ENCODE measurements at places on chromosomes 3 and 15. TPM values are rescaled to one million over a fixed set of nuclear protein-coding genes. Genes with fewer than 3 reads are reported as not detected.

GRCh38 chr3:20186600-20187004 is 596 bp upstream of the SGO1 start:
- H3K27ac ChIP-seq = peak overlapping the region; percentile 86
- no peaks in the 10 kb centered on the region for H3K4me1 ChIP-seq
- peaks cover 9% of the 10 kb centered on the region for H3K36me3 ChIP-seq
- H3K27me3 ChIP-seq = no peaks in the 10 kb centered on the region

- DNase-seq = no peak
- H3K27ac ChIP-seq = no peak overlapping the region
- H3K4me3 ChIP-seq = no peak overlapping the region
- no peaks in the 10 kb centered on the region for H3K36me3 ChIP-seq
Measured at GRCh38 chr3:98711426-98711825, 51.7 kb upstream of the ST3GAL6 start.

DNA sequence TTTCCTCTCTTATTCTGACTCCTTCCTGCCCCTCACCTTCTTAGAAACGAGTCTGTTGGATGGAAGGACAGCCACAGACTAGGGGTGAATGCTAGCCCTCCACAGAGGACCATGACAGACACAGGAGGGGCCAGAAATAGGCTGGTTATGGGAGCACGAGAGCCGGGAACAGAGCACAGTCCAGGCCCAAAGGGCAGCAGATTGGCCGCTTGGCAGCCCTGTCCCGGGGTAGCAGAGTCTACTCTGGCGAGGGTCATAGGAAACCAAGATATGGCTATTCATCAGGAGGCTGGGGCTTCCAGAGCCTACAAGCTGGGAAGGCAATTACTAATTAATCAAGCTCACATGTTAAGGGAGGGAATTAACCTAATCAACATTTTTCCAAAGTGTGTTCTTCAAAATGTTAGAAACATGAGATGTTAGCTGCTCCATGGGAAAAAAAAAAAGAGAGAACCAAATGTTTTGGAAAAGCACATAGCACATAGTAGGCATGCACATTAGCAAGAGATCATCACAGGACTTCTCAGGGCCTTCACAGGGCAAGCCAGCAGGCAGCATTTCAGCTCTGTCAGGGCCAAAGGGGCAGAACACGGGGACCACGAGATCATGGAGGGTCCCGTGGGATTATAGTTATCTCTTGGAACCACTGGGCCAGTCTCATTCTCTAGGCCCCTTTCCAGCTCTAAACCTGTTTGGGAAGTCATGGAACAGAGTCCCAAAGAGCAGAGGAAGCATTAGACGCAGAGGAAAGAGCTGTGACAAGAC is 13.3 kb downstream of the SEMA3G start:
- no peak overlapping the region for H3K27ac ChIP-seq
- H3K4me3 ChIP-seq = no peak overlapping the region
- DNase-seq = no peak
- H3K4me1 ChIP-seq = no peaks in the 10 kb centered on the region

The TTC23 gene
- 12.2 TPM for total RNA-seq

The GOLGA8B gene
- 37.1 TPM for total RNA-seq

- H3K27ac ChIP-seq = no peak overlapping the region
- no peak overlapping the region for H3K4me3 ChIP-seq
- H3K4me1 ChIP-seq = no peaks in the 10 kb centered on the region
- DNase-seq = no peak
- no peaks in the 10 kb centered on the region for H3K36me3 ChIP-seq
- H3K27me3 ChIP-seq = no peaks in the 10 kb centered on the region
Measured at GRCh38 chr3:115885621-115886020, 262.3 kb downstream of the GAP43 start.

DNA sequence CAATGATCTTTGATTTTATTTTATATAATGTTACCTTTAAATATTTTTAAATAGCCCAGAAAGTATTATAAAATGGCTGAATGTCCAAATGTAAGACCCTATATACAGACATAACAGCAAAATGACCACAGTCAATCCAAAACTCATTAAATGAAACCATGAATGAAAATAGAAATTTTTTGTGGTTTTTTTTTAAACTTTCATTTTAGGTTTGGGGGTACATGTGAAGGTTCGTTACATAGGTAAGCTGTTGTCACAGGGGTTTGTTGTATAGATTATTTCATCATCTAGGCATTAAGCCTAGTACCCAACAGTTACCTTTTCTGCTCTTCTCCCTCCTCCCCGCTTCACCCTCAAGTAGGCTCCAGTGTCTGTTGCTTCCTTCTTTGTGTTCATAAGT is 108.8 kb downstream of the FAIM start:
- H3K4me3 ChIP-seq = no peak overlapping the region
- no peaks in the 10 kb centered on the region for H3K4me1 ChIP-seq
- no peak for DNase-seq
- H3K36me3 ChIP-seq = peaks cover 10% of the 10 kb centered on the region
- H3K27ac ChIP-seq = no peak overlapping the region

The CPN2 gene
- not detected for total RNA-seq

DNA sequence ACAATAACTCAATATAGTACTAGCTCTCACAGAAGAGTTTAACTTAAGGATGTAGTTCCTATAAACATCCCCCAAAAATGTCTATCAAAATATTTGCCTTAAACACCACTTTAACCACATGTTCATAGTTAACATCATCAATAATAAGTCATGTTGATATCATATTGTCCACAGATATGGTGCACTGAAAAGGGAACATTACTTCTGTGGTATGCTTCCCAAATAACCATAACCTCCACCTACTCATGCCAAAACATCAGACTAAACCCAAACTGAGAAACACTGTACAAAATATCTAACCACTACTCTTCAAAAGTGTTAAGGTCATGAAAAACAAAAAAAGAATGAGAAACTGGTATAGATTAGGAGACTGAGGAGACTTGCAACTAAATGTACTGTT is 32.9 kb downstream of the SLC4A7 start:
- H3K4me3 ChIP-seq = no peak overlapping the region
- no peaks in the 10 kb centered on the region for H3K27me3 ChIP-seq
- H3K4me1 ChIP-seq = no peaks in the 10 kb centered on the region
- no peak for DNase-seq

DNA sequence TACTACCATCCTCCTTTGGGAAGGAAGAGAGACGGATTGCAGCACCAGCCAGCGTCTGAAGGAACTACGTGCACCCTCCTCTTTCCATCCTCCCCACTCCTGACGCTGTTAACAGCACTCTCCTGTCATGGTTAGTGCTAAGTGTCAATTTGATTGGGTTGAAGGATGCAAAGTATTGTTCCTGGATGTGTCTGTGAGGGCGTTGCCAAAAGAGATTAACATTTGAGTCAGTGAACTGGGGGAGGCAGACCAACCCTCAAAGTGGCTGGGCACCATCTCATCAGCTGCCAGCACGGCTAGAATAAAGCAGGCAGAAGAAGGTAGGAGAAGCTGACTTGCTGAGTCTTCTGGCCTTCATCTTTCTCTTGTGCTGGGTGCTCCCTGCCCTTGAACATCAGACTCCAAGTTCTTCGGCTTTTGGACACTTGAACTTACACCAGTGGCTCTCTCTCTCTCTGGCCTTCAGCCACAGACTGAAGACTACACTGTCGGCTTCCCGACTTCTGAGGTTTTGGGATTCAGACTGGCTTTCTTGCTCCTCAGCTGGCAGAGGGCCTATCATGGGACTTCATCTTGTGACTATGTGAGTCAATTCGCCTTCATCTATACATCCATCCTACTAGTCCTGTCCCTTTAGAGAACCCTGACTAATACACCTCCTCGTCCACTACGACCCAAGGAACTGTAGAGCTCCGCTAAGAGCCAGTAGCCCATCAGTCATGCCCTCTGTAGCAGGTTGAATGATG is 128.2 kb upstream of the HES1 start:
- peaks cover 4% of the 10 kb centered on the region for H3K4me1 ChIP-seq
- no peaks in the 10 kb centered on the region for H3K36me3 ChIP-seq
- H3K27me3 ChIP-seq = no peaks in the 10 kb centered on the region
- no peak for DNase-seq
- no peak overlapping the region for H3K4me3 ChIP-seq

The TWF2 gene
- 50.9 TPM for total RNA-seq

The GPR27 gene
- 17.7 TPM for total RNA-seq

GRCh38 chr3:128128251-128128650 is 4.6 kb upstream of the RUVBL1 start:
- no peaks in the 10 kb centered on the region for H3K36me3 ChIP-seq
- DNase-seq = no peak
- no peaks in the 10 kb centered on the region for H3K27me3 ChIP-seq
- H3K4me1 ChIP-seq = no peaks in the 10 kb centered on the region

The GOLGA8H gene
- 0.70 TPM for total RNA-seq

The TLR9 gene
- not detected for total RNA-seq

DNA sequence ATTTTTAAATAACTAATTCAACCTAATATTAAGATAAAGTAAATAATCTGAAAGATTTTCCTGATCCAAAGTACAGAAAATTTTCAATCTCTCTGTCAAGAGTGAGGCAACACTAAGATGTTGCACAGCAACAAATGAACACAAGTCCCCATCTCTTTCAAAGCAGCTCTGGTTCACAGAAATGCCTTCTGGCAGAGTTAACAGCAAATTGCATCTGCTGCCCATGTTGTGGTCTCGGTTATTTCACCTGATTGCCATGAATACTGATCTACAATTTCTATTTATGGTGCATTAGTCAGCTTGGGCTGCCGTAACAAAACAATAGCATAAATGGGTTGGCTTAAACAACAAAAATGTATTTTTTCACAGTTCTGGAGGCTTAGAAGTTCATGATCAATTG is 167.3 kb downstream of the BCHE start:
- no peak overlapping the region for H3K27ac ChIP-seq
- no peaks in the 10 kb centered on the region for H3K27me3 ChIP-seq
- H3K4me3 ChIP-seq = no peak overlapping the region
- H3K36me3 ChIP-seq = peaks cover 5% of the 10 kb centered on the region

- DNase-seq = peak; percentile 83
- H3K4me1 ChIP-seq = no peaks in the 10 kb centered on the region
- H3K36me3 ChIP-seq = no peaks in the 10 kb centered on the region
- peak overlapping the region; percentile 23 for H3K4me3 ChIP-seq
- H3K27me3 ChIP-seq = no peaks in the 10 kb centered on the region
Measured at GRCh38 chr3:32177702-32178198, 60.7 kb upstream of the CMTM8 start.

GRCh38 chr3:73768524-73769308 is 144.0 kb upstream of the PDZRN3 start:
- DNase-seq = no peak
- no peak overlapping the region for H3K4me3 ChIP-seq
- no peak overlapping the region for H3K27ac ChIP-seq

DNA sequence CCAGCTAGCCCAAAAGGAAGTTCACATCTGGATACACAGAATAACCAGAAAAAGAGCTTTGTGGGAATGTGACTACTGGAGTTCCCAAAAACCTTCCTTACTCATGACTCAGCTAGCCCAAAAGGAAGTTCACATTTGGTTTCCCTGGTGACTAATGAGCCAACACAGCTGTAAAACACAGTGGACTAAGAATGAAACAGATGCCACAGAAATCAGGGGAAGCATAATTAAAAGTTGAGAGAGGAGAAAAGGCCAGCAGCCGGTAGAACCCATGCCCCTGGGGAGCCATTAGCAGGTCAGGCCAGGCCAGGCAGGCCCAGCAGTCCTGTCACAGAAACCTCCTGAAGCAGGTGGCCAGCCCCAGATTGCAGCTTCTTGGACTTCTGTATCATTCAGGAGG is 130.3 kb downstream of the GHSR start:
- no peak overlapping the region for H3K4me3 ChIP-seq
- no peak for DNase-seq
- no peak overlapping the region for H3K27ac ChIP-seq
- H3K4me1 ChIP-seq = no peaks in the 10 kb centered on the region
- no peaks in the 10 kb centered on the region for H3K27me3 ChIP-seq

The RAMAC gene
- 35.8 TPM for total RNA-seq

- peaks cover 6% of the 10 kb centered on the region for H3K4me1 ChIP-seq
- H3K4me3 ChIP-seq = peak overlapping the region; percentile 91
- no peaks in the 10 kb centered on the region for H3K27me3 ChIP-seq
- no peaks in the 10 kb centered on the region for H3K36me3 ChIP-seq
- H3K27ac ChIP-seq = peak overlapping the region; percentile 3
Measured at GRCh38 chr3:129628169-129628522, 21.7 kb upstream of the PLXND1 start.

DNA sequence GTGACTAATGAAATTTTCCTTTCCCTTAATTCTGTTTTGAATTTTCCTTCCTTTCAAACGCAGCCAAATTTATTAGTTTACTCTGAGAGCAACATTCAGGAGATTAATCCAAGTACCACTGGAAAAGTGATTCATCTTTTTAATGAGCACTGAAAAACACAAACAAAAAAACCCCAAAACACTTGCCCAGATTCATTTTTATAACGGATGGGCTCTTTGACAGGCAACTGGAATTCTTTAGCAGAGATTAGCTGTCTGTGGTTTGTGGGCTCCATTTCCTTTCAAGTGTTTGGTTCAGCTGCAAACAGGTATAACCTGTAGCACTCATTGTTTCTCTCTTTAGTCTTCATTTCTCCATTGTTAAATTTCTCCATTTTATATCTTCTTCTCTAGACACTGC is 3.1 kb upstream of the POLR2M start:
- no peaks in the 10 kb centered on the region for H3K4me1 ChIP-seq
- no peaks in the 10 kb centered on the region for H3K27me3 ChIP-seq
- H3K36me3 ChIP-seq = no peaks in the 10 kb centered on the region
- DNase-seq = no peak
- no peak overlapping the region for H3K4me3 ChIP-seq

The CLCN2 gene
- 17.2 TPM for total RNA-seq

DNA sequence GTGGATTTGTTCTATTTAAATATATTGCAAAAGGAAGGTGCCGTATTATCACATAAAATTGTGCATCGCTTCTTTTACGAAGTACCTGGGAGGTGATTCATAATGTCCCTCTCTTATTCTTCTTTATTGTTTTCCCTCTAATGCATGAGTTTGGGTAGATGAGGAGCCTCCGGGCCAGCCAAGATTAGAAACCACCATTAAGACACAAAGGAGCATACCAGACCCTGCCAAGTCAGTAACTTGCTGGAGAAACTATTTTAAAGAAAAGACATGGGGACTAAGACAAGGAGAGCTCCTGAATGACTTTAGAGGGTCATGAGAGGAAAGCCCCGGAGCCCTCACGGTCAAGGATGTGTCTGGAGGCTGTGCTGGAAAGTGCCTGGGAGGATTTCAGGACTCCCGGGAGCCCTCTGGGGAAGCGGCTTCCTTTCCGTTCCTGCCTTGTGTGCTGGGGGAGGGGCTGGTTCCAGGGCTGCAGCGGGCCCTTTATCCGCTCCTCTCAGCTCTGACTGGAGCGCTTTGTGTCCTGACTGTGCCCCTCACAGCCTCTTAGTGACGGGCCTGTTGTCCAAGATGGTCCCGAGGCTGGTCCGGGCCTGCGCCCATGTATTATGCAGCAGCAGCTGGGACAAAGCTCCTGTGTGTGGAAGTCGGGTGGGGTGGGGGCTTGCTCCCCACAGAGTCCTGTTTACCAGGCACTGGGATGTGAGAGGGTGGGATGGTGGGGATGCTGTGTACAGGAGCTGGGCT is 35.7 kb downstream of the CORO2B start:
- no peak overlapping the region for H3K27ac ChIP-seq
- peak; percentile 79 for DNase-seq
- H3K36me3 ChIP-seq = peaks cover 4% of the 10 kb centered on the region
- peaks cover 6% of the 10 kb centered on the region for H3K4me1 ChIP-seq
- peak overlapping the region; percentile 1 for H3K4me3 ChIP-seq
- no peaks in the 10 kb centered on the region for H3K27me3 ChIP-seq

Measured in H9 (cell line).